GM12864 (cell line): ENCODE measurements at places on chromosomes 5 and 9.

DNA sequence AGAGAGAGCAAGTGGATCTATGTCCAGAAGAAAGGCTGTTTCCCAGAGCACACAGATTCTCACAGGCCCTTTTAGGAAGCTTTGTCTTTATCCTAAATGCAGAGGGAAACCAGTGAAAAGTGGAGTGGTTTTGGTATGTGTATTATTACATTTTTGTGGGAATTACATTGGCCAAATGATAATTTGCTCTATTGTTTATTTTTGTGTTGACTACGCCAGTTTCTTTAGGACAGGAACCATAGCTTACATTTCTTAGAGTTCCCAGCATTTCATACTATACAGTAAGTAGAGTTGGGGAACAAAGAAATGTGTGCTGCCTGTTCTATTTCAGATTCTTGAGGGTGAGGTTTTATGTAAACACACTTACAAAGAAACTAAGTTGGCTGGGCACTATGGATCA lies 29.4 kb upstream of the SPATA31D4 start:
- DNase-seq: no peak

DNA sequence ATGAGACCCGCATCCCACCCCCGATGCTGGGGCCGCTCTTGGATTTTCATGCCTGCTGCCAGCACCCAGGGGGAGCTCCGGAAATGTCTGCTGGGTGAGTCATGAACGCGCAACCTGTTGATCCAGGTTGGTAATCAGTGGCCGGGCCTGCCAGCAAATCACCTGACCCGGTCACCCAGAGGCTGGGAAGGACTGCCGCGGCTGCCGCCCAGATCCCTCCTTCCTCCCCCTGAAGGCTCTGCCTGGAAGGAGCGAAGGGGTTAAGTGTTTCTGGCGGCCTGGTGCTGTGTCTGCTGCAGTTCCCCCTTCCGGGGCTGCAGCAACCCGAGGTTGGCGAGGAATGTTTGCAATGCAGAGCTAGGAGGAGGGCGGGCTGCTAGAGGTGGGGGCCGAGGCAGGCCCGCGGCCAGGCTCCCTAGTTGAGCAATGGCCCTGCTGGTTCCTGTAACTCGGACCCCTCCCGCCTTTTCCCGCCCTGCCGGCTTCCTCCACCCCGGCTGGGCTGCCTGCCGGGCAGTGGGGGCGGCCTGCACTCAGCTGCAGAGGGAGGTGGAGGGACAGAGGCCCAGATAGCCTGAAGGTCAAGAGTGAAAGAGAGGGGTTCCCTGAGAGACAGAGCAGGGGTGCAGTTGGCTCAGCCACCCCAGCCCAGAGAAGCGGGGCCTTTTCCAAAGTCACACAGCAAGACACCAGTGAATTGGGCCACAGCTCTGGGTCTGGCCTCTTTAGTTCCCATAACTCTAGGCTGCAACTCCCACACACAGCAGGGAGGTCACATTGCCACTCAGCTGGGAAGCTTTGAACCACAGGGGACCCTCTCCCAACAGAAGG lies 156.3 kb upstream of the IER5L start:
- no peak for DNase-seq

GRCh38 chr9:69253057-69253456 lies 72.0 kb upstream of the ENTREP1 start:
- DNase-seq: no peak

DNA sequence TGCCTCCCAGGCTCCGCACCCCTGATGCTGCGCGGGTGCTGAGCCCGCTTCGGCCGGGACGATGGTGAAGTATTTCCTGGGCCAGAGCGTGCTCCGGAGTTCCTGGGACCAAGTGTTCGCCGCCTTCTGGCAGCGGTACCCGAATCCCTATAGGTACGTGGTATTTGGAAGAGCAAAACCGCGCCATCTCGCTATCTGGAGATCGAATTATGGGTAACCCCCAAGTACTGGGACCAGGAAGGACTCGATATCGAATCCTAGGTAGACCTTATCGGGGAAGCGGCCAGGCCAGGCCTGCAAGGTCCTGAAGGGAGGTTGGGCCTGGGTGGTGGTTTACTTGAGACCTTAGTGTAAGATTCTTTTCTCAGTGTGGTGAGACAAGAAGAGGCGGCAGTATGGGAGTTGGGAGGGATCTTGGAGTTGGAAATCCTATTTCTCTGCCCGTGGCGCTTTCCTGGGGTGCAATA lies 359 bp downstream of the PRELID1 start:
- no peak for DNase-seq

DNA sequence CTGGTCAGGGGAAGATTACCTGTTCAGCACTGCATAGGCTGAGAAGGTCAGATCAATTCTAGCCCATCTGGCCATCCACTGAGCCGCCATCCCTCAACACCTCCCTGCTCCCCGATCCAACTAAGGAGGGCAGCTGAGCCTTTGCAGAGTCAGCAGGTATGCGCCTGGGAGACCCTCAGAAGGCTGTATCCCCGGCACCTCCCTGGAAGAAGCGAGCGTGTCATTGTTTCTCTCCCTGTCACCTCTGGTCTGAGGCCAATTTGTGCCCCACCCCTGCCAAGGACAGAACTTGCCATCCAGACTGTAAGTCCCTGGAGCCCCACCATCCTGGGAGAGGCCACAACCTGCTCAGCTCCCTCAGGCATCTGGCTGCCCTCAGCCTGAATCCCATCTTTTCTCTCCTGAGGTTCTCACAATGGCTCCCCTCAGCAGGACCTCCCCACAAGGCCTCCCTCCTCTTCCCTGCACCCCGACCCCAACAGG lies 2.6 kb downstream of the CLTB start:
- no peak for DNase-seq
